GM12891 (cell line): ENCODE measurements at places on chromosomes 6 and 20.

- no peak for DNase-seq
These were observed 363.9 kb downstream of the KIF16B start for GRCh38 chr20:16209357-16209756.

GRCh38 chr6:41591859-41592502 is 45.8 kb downstream of the FOXP4 start:
- peak; percentile 91 for DNase-seq

GRCh38 chr6:117553142-117553541 is 49.2 kb downstream of the GOPC start:
- no peak for DNase-seq

GRCh38 chr6:137226697-137227096 is 7.5 kb upstream of the IFNGR1 start:
- no peak for DNase-seq

GRCh38 chr6:137473598-137473997 is 20.6 kb downstream of the OLIG3 start:
- DNase-seq, result no peak

- DNase-seq, result no peak
These were observed 29.6 kb downstream of the PTK7 start for GRCh38 chr6:43105538-43106222.

GRCh38 chr20:45842169-45842812 is 8.7 kb downstream of the SNX21 start:
- peak; percentile 64 for DNase-seq

- no peak for DNase-seq
These were observed 28.5 kb downstream of the SMOC2 start for GRCh38 chr6:168469521-168469920.

DNA sequence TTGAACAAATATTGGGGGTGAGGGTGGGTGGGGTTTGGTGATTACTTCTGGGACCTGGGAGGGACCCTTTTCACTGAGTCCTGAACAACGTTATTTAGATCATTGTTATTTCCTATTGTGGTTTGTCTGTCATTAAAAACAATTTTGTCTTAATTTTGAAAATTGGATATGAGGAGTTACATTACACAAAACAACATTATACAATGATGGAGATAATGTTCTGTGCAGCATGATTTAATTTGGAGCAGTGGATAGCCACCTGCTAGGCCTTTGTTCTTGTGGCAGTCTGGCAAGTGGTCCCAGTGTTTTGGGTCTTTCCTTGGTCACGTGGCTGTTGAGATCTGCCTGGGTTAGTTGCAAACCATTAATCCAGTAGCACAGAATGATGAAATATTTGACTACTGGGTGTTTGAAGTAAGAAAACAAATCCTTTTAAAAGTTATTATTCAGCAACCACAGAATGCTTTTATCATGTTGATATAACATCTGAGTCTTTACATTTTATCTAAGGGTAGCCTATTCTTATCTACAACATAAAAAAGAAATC is 172.8 kb downstream of the CDKAL1 start:
- DNase-seq, result no peak

- DNase-seq, result no peak
These were observed 108.5 kb downstream of the MAN1A1 start for GRCh38 chr6:119241111-119241465.

- DNase-seq, result no peak
These were observed 67.5 kb downstream of the BFSP1 start for GRCh38 chr20:17463711-17464110.

DNA sequence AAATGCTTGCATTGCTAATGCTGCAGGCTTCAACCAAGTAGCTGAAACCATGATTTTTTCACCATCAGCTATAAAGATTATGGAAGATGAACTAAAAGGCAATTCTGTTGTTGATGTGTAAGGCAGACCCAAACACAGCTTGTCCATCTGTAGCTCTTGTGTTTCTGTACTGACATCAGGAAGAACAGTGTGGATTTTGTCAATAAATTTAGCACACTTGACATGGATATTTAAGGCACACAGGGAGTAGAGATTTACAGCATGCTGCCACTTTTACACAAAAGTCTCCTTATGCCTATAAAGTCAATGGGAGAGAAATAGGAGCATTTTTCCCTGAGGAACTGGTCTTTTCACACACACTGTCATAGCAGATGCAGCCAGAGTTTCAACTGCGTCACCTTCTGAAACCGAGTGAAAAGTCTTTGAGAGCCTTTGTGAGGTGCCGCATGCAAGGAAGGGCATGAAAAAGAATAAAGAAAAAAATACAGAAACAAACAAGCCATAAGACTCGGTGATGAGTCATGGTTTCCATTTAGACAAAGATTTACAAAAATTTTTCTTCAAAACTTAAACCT is 261.4 kb upstream of the TFAP2D start:
- DNase-seq, result no peak

DNA sequence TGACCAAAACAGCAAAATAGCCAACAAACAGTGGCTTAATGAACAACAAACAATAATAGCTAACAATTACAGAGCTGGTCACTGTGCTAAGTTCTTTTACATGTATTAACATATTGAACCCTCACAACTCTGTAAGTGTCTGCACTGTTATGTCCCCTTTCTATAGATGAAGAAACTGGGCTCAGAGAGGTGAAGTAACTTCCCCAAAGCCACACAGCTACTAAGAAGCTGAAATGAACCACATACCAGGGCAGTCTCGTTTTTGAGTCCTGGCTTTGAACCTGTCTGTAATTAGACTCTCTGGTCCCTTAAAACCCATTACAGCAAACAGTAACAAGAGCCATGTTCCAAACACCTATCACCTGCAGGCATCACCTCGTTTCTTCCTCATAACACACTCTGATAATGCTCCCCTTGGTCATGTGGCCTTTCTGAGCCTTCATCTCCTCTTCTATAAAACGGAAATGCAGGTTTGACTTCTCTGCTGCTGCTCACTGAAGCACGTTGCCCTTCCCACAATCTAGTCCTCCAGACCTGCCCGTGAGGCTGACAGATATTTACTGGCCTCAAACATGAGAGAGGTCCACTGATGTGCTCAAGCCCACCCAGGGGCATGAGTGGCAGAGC is 23.3 kb downstream of the KCNK15 start:
- DNase-seq, result no peak

- DNase-seq, result no peak
These were observed 41.2 kb upstream of the POLR1H start for GRCh38 chr6:30019819-30020218.

GRCh38 chr6:82245376-82245775 is 2.2 kb downstream of the IBTK start:
- no peak for DNase-seq

GRCh38 chr20:24353135-24353690 is 116.2 kb upstream of the SYNDIG1 start:
- no peak for DNase-seq

DNA sequence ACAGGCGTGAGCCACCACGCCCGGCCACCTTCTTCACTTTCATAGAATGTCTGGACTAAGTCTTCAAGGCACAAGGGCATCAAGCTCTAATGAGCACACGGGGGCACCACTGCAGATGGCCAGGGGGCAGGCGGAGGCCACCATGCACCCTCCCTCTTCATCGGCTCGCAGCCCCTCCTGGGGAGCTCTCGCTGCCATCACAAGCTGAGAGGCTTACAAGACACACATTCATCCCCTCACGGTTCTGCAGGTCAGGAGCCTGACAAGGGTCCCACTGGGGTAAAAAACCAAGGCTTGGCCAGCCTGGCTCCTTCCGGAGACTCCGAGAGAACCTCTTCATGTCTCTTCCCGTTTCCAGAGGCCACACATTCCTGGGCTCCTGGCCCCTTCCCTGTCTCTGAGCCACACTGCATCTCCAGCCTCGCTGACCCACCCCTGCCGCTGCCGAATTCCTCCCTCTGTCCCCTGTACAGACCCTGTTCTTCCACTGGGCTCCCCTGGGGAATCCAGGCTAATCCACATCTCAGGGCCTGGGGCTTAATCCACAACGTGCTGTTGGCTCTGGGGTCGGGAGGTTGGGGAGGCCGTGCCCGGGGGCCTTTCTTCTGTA is 19.8 kb downstream of the DLL1 start:
- no peak for DNase-seq

- DNase-seq, result no peak
These were observed 59.9 kb downstream of the SLC22A2 start for GRCh38 chr6:160198606-160199211.

- DNase-seq, result no peak
These were observed 2.2 kb downstream of the CPXM1 start for GRCh38 chr20:2798095-2798805.

DNA sequence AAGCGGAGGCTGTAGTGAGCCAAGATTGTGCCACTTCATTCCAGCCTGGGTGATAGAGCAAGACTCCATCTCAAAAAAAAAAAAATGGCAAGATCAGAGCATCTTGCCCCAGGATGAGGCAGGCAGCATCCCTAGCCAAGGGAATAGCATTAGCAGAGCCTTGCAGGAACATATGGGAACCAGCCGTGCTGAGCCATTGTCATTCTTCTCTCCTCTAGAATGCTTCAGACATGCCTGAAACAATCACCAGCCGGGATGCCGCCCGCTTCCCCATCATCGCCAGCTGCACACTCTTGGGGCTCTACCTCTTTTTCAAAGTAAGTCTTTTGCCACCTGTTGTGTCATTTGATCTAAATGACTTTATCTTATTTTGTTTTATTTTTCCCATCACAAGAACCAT is 13.0 kb downstream of the HM13 start:
- no peak for DNase-seq

DNA sequence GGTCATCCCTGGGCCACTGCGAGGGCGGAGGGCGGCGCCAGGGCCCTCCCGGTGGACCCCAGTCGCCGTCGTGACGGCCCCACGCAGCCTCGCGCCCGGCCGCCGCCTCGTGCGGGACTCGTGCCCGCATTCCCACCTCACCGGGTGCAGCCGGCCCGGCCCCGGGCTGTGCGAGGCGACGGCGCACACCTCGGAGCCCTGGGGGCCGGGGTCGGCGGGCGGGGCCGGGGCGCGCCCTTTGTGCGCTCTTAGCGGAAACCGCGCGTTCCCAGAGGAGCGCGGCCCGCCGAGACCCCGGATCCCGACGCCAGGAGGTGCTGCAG is 5.5 kb upstream of the DLL1 start:
- no peak for DNase-seq

DNA sequence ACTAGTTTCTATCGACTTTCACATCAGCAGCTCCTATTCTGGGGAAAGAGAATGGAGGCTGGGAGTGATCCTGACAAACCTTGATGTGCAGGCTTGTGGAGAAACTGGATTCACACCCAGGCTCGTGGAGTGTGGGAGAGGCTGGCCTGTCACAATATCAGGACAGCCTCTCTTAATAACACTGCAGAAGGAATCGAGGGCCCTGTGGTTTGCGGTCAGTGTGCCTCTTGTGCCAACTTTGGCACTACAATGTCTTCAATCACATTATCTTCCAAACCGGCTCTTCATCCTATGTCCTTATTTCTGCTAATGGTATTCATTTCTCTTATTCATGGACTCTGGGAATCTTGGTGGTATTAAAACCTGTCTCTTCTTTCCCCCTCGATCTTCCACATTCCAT is 92.7 kb downstream of the PRL start:
- DNase-seq, result no peak

- no peak for DNase-seq
These were observed 28.4 kb upstream of the FRMD1 start for GRCh38 chr6:168107191-168107983.

- DNase-seq, result no peak
These were observed 72.8 kb upstream of the CEP85L start for GRCh38 chr6:118724211-118724610.

GRCh38 chr6:77707603-77708002 is 54.8 kb downstream of the MEI4 start:
- DNase-seq, result no peak

GRCh38 chr20:63232235-63233060 is 3.3 kb upstream of the BIRC7 start:
- no peak for DNase-seq

GRCh38 chr6:151109869-151110575 is 129.7 kb upstream of the AKAP12 start:
- DNase-seq, result no peak

- no peak for DNase-seq
These were observed 447.9 kb upstream of the PLCB4 start for GRCh38 chr20:8621001-8621400.

DNA sequence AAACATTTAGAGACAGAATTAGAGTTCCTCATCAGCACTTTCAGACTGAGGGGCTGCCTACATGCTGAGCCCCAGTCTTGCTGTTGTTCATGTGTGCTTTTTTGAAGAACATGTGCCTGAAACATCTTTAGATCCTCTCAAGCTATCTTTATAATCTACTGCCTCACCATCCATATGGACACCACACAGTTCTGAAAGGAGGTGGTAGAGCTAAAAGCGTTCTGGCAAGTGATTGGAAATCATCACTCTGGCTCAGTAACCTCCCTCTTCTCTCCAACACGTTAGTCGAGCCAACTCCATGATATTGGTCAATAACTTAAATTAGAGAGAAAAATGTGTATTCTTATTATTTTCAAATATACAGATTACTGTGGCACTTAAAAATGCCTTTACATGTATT is 40.6 kb downstream of the CLVS2 start:
- no peak for DNase-seq

GRCh38 chr20:63627751-63628245 is 897 bp upstream of the GMEB2 start:
- DNase-seq, result no peak

DNA sequence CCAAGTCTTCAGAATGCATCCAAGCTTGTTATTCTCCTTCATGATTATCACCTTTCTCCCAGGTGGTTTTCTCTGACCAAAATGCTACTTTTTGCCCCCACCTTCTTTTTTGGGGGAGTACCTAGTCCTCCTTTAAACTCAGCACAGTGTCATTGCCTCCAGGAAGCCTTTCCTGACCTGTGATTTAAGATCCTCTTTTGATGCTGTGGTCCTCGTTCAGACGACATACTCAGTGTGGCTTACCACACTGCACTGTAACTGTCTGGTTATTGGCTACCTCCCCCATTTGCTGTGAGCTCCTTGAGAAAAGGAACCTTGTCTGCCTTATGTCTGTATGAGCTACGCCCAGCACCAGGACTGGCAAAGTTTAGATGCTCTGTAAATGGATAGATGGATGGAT is 14.6 kb downstream of the SAYSD1 start:
- DNase-seq, result no peak

DNA sequence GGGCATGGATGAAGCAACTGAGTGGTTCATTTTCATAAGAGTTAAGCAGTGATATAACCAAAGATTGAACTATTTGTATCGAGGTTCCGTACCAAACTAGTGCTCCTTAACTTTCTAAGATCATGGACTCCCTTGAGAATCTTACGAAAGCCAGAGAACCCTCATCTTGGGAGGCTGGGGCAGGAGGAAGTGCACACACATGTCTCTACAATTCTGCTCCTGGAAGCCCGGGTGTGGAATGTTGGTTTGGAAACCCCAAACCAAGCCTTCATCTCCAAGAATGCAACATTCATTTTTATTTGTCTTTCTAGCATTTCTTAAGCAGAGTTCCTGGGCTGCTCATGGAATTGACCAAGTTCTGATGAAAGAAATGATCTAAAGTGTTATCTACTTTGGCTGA is 250.5 kb upstream of the PRND start:
- DNase-seq, result no peak
